ENCODE measurements at places on chromosomes 1 and 21.
A peak's percentile ranks its signal among the peaks of the same experiment; 100 is the strongest.

DNA sequence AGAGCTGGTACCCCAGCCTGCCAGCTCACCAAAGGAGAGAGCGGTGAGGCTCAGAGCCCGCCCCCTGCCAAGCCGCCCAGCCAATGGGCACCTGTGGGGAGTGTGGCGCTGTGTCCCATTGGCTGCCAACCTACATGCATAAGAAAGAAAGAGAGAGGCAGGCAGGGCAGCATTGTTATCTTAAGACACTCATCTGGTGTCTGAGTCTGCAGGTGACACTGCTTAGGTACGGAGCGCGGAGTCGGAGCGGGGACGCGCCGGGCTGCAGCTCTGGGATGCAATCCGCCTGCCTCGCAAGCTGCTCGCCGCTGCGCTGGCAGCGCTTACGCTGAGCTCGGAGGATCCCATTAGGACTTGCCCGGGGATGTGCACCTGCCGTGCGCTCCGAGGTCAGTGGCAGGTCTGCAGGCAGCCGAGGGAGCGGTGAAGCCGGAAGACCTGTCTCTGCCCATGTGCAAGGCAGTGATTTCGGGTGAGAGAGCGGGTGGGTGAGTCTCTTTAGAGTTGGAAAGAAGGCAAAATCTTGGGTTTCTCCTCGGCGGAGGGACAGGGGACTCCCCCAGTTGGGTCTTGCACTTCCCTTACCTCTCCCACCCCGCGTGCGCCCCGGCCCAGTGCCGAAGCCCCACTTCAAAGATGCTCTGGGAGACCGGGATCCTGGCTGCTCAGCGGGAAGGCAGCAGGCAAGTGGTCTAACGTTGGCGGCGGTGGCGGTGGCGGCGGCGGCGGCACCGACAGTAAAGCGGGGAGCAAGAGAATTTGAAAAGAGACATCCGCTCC, at the start of gene BRINP2:
Gene BRINP2 (plus strand): TSS at position 203 of the 780 bp plus-strand sequence. CDS start 58,919 bp downstream, outside the sequence.
- peak; percentile 92 for DNase-seq

DNA sequence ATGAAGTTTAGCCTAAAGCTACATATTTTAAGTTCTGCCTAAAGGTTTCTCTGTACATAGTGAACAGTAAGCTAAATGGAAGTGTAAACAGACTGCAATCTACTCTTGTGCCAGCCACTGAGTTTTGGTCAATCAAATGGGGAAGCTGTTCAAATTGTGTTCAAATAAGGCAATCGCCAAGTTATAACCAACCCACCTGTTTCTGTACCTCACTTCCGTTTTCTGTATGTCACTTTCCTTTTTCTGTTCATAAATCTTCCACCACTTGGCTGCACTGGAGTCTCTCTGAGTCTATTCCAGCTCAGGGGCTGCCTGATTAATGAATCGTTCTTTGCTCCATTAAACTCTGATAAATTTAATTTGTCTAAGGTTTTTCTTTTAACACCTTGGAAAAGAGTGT, 10.8 kb upstream of the THEM4 start:
- no peak for DNase-seq

- no peak for DNase-seq
These were observed 43.2 kb upstream of the ST6GALNAC5 start for GRCh38 chr1:76824106-76824505.

DNA sequence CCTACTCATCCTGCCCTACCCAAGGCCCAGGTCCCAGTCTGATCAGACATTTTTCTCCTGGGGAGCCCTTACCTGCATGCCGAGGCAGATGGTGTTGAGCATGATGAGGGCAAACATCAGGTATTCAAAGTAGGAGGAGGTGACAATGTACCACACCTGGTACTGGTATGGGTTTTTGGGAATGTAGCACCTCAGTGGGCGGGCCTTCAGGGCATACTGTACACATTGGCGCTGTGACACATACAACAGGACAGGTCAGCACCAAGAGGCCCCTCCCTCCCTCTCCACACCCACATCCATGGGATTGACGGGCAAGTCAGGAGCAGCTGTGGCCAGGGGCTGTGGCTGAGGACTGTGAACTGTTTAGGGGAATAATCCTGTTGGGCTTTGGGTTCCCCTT, 37.1 kb upstream of the KIF21B start:
- DNase-seq = no peak

- no peak for DNase-seq
These were observed 55.2 kb downstream of the SELENOF start for GRCh38 chr1:86858524-86859261.

DNA sequence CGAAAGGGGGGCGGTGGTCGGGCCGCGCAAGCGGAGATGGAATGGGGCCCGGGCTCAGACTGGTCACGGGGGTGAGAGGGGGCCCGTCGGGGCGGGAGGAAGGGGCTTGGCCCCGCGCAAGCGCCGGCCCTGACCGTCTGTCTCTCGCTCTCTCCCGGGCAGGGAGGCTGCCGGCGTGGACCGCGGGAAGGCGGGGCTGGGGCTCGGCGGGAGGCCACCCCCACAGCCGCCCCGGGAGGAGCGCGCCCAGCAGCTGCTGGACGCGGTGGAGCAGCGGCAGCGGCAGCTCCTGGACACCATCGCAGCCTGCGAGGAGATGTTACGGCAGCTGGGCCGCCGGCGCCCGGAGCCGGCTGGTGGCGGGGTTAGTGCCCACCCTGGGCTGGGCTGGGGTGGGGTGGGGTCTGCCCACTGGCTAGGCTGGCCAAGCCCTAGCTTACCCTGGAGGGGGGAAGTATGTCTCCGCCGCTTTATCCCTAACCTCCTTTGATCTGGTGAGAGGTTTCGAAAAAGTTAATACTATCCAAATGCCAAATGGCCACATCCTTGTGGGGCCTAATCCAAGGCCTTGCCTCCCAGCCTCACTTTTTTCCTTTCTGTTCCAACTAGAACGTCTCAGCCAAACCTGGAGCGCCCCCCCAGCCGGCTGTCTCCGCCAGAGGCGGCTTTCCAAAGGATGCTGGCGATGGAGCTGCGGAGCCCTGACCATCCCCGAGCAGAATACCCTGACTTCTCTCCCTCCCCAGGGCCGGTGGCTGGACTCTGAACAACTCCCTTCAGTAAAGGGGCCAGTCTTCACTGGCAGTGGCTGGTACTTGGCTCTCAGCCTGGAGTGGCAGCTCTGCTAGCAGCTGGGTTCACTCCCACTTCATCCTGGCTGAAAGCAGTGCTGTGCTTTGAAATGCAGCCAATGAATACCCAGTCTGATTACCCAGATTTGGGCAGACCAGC, 636 bp upstream of the YRDC start:
- DNase-seq = peak; percentile 91

Data from nucleus accumbens (tissue), 56 donors.